ENCODE measurements at places on chromosomes 4 and X. TPM values are rescaled to one million over a fixed set of nuclear protein-coding genes. Genes with fewer than 3 reads are reported as not detected.
A peak's percentile ranks its signal among the peaks of the same experiment; 100 is the strongest.

DNA sequence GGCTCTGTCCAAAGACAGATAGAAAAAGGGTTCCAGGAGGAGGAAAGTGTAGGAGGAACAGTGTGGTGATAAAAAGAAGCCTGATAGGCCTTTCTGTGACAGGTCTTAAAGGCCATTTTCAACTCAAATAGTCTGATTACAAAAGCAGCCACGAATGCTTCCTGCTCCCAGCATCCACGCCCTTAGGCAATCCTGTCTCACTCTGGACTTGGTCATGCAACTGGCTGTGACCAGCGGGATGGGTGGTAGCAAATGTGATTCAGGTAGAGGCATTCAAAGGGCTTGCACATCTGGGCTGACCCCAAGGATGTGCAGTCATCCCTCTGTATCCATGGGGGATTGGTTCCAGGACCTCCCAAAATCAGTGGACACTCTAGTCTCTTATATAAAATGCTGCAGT, 14.4 kb upstream of the SEPSECS start:
- no peak for DNase-seq

GRCh38 chr4:7068279-7068842, 497 bp upstream of the GRPEL1 start:
- no peak for DNase-seq

GRCh38 chr4:150573534-150573933, 8.4 kb upstream of the MAB21L2 start:
- no peak for DNase-seq

- DNase-seq, result no peak
Measured at GRCh38 chr4:9904976-9905587, 116.2 kb downstream of the SLC2A9 start.

GRCh38 chr4:74308215-74308614, at the start of gene EPGN:
Gene EPGN, plus strand, starts transcription at chr4:74308470. Its CDS starts 64 bp downstream, at chr4:74308534.
- DNase-seq, result peak; percentile 35

Gene RHOXF2B
- 0.97 TPM for total RNA-seq

Gene RTL3
- not detected for total RNA-seq

GRCh38 chrX:17409566-17410290, 34.7 kb downstream of the NHS start:
- no peak for DNase-seq

DNA sequence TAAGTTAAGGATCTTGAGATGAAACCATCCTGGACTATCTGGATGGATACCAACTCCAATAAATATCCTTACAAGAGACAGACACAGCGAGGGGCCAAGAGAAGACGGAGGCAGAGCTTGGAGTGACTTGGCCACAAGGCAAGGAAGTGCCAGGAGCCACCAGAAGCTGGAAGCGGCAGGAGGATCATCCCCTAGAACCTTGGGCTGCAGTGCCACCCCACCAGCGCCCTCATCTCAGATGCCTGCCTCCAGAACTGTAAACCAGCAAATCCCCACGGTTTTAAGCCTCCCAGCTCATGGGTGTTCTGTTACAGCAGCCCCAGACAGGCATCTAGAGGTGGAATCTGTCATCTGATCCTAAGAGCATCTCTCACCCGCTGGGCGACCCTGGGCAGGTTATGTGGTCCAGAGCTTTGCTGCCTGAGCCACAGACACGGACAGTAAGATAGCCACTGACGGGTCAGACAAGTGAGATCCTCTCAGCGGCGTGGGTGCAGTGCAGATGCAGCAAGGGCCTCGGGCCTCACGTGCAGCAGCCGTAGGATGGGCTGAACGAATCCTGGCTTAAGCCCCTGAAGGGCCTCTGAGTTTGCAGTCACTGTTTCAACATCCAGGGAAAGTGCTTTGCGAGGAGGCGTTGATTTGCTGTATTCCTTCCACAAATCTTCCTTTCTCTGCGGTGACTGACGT, 25.1 kb upstream of the MXD4 start:
- no peak for DNase-seq

GRCh38 chr4:102352781-102353180, 7.5 kb upstream of the SLC39A8 start:
- no peak for DNase-seq

GRCh38 chrX:18755651-18756050, 48.2 kb downstream of the PPEF1 start:
- DNase-seq, result no peak

DNA sequence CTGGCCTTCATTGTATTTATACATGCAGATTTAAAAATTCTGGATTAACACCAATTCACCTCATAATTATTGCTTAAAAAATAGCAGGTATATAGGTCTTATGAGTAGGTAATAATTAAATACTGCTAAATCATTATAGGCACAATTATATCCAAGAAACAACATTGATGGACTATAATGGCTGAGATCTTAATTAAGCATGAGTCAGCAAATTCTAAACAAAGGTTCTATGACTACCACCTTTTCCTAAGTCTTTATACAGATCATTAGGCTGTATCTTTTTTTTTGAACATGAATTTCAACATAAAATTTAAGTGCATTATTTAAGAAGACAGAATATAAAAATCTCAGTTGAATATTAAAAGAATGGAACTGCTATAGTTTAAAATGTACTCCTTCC, 1678.7 kb upstream of the PCDH10 start:
- DNase-seq, result no peak

Gene SLITRK4
- total RNA-seq, result 1.3 TPM

Gene ADH7
- 0.64 TPM for total RNA-seq

Gene F8A2
- total RNA-seq, result 15.2 TPM
